Activated gamma-delta T cell treated with Interleukin-2 at 50 U/mL for 16 hours (primary cell): ENCODE measurements at places on chromosomes 1 and 21.

GRCh38 chr1:55559161-55559611 lies 344.0 kb upstream of the USP24 start:
- no peak for DNase-seq

- no peak for DNase-seq
Observed at GRCh38 chr1:185934476-185935189, 200.4 kb downstream of the HMCN1 start.

- DNase-seq, result no peak
Observed at GRCh38 chr21:32562915-32563314, 22.4 kb downstream of the TCP10L start.

GRCh38 chr1:233313434-233314155 lies 13.9 kb upstream of the MAP3K21 start:
- DNase-seq, result no peak

DNA sequence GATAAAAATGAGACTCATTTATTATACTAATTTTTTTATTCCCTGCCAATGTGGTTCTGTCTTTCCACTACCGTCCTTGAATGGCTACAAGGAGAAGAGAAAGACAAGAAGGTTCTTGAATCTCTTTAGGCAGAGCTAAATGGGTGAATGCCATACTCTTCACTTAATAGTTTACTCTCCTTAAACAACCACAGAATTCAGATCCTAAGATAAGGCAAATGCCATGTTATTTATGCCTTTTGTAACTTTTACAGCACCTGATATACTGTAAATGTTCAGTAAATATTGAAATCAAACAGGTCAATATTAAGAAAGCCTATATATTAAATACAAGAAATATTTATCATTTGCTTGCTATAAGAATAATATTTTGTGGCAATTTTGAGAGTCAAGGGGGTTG lies 58.4 kb downstream of the IGSF5 start:
- no peak for DNase-seq

- DNase-seq, result peak; percentile 52
Observed at GRCh38 chr21:46622226-46622625, 13.2 kb upstream of the PRMT2 start.

DNA sequence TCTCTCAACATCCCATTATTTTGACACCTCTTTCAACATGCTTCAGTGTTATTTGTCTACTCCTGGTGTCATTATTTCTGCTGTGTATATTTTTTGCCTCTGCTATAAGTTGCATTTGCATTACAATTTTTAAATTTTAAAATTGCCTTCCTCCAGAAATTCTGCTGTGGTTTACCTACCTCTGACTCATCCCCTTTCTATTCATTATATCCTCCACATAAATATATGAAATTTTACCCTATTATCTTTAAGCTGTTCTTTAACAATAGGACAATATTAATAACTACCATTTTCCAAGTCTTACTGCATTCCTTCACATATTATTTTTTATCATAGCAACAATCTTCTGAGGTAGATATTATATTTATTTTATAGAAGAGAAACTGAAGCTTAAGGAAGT lies 178.1 kb upstream of the NRIP1 start:
- no peak for DNase-seq

DNA sequence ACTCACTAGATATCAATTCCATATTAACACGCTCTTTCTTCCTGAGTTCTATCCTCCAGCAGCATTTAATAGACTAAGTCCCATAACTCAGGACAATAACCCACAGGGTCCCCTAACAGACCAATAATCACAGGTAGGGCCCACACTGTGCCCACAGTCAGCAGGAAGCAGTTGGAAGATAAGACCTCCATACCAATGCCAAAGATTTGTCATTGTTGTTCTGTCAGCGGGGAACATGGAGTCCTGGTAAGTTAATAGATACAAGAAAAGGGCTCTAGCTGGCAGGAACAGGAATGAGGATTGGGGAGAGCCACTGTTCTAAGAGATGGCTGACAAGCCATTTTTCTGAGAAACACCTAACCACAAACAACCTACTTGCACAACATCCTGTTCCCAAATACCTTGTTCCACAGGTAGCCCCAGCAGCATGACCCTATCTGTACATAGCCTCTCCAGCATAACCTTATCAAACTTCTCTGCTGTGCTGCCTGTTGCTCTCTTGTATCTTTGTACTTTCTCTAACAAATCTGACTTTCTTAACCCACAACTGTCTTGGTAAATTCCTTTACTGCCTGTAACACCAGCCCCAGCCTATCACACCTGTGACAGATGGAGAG lies 142.0 kb upstream of the KCNJ15 start:
- no peak for DNase-seq

- no peak for DNase-seq
Observed at GRCh38 chr1:46687093-46687659, 15.5 kb downstream of the TEX38 start.

DNA sequence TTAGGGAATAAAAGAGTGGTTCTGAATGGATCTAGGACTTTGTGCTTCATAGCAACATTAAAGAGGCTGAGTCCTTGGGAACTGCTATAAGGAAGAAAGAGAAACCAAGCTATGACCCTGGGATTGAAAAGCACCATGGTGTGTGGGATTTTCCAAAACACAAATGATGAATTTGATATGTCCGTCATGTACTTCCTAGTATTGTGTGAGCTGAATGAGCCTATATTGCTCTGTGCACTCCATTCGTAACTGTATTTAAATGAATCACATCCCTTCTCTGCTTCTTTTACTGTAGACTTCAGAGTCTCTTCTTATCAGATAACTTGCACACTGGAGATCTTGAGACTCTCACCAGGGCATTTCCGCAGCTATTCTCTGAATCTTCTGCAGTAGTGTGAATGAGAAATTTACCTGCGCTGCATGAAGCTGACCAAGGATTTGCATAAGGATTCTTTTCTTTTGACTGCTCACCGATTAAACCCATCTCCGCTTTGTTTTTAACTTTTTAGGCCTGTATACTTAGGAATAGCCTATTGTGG lies 23.1 kb upstream of the OR10J4 start:
- no peak for DNase-seq

GRCh38 chr1:55575571-55576279 lies 360.6 kb upstream of the USP24 start:
- no peak for DNase-seq

- no peak for DNase-seq
Observed at GRCh38 chr1:226877669-226878068, 7.3 kb downstream of the PSEN2 start.

DNA sequence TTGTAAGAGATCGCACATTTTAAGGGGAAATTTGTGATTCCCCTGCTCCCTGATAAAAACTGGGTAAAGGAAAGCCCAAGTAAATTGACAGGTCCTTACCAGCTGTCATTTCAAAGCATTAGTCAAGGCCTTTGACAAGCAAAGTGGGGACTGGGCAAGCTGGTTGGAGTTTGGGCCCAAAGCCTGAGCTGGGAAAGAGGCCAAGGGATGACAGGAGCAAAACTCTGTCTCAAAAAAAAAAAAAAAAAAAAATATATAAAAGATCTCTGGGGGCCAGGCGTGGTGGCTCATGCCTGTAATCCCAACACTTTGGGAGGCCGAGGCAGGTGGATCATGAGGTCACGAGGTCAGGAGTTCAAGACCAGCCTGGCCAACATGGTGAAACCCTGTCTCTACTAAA lies 36.9 kb downstream of the SLC2A1 start:
- DNase-seq, result no peak

DNA sequence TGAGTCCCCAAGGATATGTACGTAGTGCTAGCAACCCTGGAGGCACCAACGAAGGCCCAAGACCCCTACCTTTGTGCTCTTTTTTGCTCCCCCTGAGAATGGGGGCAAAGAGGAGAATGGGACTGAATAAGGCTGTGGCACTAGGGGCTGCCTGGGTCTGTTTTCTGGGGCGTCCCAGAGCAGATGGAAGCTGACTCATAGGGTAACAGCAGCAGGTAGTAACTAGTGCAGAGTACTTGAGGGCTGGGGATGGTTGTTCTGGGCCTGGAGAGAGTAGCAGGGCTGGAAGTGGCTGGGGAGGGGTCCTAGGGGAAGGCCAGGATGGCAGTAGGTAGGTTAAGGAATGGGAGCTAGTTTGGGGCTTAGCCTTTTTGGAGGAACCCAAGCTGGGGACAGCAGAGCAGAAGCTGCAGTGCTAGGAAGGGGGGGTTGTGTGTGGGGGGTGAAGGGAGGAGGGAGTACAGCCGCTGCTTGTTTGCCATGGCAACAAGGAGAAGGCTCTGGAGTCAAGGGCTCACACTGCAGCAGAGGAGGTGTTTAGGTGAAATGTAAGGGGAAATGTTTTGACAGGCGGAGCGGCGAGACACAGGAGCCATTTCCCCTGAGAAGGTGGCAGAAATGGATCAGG lies 1.8 kb downstream of the NCDN start:
- no peak for DNase-seq

GRCh38 chr1:93502571-93502970 lies 54.7 kb downstream of the FNBP1L start:
- DNase-seq, result no peak

- DNase-seq, result no peak
Observed at GRCh38 chr1:34929853-34930701, 627 bp upstream of the DLGAP3 start.

GRCh38 chr1:237875291-237875690 lies 15.4 kb downstream of the ZP4 start:
- DNase-seq, result no peak

GRCh38 chr1:201692555-201693394 lies 136.2 kb upstream of the IPO9 start:
- no peak for DNase-seq

DNA sequence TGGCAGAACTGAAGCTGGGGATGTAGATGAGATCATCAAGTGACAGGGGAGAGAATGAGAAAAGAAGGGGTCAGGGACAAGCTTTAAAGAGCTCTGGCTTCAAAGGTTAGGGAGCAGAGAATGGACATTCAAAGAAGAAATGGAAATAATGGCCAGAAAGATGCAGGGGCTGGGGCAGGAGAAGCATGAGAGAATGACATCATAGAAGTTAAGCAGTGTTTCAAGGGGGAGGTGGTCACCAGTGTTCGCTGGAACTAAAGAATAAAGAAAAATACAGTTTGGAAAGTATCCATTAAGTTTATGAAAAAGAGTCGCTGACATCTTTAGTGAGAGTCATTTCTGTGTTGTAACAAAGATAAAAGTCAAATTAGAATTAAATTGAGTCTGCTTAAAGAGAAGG lies 44.3 kb downstream of the TARBP1 start:
- no peak for DNase-seq

GRCh38 chr1:32693455-32694174 lies 9.0 kb downstream of the SYNC start:
- no peak for DNase-seq

DNA sequence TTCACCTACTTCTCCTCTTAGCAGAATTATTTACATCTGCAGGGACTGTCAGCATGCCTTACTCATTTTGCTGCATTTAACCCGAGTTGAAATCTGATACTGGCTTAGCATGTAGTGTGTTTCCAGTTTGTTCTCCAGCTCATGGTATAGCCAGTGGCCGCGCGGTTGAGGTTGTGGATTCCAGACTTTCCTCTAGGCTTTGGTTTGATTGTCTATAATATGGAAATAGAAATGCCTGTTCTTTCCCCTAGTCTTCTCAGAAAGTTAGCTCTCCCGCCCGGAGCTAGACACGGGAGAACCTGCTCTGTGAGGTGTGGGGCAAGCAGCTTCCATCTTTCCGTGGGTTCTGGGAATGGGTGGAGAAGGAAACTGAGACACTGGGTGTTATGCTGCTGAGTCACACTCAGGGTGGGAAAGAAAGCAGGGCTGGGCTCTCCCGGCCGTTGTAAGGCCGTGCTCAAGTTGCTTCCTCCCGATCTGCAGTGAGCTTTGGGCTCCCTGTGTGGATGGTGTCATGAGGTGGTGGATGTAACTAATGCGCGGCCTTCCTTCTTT lies 206.8 kb upstream of the TMEM51 start:
- no peak for DNase-seq

- no peak for DNase-seq
Observed at GRCh38 chr1:94688646-94689045, 131.5 kb upstream of the SLC44A3 start.

DNA sequence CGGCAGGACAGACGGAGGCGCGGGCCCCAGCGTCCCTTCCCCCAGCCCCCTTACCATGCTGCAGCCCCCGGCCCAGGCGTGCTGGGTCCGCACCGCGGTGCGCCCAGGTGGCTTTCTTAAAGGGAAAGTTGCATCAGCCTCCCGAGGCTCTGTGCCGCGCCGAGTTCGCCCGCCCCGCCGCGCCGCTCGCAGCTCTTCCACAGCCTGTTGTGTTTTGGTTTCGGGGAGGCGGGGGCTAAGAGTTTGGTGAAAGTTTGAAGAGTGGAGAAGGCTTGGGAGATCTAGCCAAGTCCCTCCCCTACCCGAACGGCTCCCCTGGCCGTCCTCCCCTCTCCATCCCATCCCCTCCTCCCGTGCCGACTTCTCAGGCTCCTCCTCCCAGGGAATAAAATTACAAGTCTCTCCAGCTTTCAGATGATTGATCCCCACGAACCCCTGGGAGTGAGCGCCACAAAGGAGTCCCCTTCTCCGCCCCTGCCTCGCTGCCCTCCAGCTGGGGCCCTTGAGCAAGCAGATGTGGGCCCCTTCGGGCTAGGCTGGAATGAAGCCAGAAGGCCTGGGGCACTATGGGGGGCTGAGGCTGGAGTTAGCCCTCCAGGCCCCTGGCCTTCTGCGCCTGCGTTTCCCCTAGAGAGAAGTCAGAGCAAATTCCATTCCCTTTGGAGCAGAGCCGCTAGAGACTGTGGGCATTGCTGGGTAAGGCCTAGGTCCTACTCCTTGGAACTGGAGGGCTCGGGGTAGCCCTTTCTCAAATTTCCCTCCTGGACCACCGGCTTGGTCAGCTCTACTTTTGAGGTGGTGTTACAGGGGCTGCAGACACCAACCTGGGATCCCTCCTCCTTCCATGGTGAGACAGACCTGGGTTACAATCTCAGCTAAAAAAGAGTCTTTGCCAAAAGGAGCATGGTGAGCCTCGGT lies at the start of gene SLC6A9:
SLC6A9 (minus strand) TSS at position 211 of the 918 bp plus-strand sequence. CDS start 7,185 bp downstream, outside the sequence.
- DNase-seq, result no peak

DNA sequence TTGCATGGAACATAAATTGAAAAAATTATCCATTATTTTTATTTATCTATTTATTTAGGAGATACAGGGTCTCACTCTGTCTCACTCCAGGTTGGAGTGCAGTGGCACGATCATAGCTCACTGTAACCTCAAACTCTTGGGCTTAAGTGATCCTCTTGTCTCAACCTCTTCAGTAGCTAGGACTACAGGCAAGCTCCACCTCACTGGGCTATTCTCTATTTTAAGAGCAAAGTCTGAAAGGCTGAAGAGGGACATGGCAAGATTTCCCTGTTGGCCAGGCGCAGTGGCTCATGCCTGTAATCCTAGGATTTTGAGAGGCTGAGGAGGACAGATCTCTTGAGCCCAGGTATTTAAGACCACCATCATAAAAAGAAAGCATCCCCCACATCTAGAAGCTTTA lies 14.0 kb upstream of the RC3H1 start:
- DNase-seq, result no peak

DNA sequence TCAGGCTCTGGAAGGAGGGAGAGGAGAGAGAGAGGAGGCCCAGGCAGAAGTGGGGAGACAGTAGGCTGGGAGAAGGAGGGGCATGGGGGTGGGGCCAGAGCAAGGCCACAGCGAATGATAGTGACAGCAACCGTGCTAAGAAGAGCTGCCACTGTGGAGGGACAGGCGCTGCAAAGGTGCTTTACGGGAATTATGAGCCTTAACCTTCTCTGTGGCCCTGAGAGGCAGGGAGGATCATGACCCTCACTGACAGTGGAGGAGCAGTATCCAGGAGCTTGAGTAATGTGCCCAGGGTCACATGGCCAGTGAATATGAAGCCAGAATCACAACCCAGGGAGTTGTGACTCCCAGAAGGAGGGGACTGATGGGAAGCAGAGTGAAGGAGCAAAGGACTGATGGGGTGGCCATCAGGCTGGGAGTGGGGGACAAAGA lies 53.4 kb upstream of the RPL11 start:
- no peak for DNase-seq

GRCh38 chr1:66445492-66446181 lies 88.3 kb upstream of the SGIP1 start:
- peak; percentile 37 for DNase-seq
